ENCODE measurements at places on chromosomes 3 and 15.

DNA sequence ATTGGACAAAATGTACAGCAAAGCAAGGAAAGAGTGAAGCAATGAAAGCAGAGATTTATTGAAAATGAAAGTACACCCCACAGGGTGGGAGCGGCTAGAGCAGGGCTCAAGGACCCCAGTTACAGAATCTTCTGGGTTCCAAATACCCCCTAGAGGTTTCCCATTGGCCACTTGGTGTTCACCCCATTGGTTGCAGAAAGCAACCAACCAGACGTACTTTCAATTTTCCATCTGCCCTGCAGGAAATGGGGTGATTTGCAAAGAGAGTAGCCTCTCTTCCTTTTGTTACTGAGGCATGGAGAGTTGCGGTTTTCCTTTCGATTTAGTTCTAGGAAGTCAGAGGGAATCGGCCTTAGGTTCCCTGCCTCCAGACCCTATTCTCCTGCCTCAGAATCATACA is 2.4 kb downstream of the PML start:
- H3K4me3 ChIP-seq, result peak overlapping the region; percentile 85
- peaks cover 80% of the 10 kb centered on the region for H3K4me1 ChIP-seq
- no peaks in the 10 kb centered on the region for H3K27me3 ChIP-seq
- DNase-seq, result peak; percentile 44

- no peak overlapping the region for H3K27ac ChIP-seq
- no peak overlapping the region for H3K4me3 ChIP-seq
- no peaks in the 10 kb centered on the region for H3K27me3 ChIP-seq
- DNase-seq, result no peak
- no peaks in the 10 kb centered on the region for H3K36me3 ChIP-seq
Measured at GRCh38 chr15:29740692-29741311, 81.5 kb downstream of the TJP1 start.

DNA sequence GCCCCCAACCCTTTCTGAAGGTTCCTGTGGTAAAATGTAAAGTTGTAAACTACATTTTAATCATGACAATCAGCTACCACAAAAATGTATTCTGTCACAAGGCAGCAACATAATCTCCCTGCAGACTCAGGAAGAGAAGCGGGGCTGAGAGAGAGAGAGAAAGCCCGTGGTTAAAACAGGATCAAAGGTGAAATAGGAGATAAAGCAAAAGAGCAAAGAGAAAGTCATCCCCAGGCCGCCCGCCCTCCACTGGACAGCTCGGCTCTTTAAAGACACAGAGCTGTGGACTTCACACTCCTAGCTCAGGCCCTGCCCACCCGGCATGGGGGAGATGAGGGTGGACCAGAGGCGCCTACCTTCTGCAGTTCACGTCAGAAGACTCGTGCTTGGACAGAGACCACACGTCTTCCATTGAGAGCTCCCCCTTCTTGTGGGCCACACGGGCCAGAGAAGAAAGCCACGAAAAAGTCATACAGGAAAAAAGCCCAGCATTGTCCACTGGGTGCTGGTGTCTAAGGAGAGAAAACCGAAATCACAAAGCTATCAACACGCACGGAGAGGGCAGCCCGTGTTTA is 29.4 kb downstream of the ABCC5 start:
- no peaks in the 10 kb centered on the region for H3K4me1 ChIP-seq
- no peak overlapping the region for H3K27ac ChIP-seq
- peaks cover 39% of the 10 kb centered on the region for H3K36me3 ChIP-seq
- no peaks in the 10 kb centered on the region for H3K27me3 ChIP-seq
- no peak overlapping the region for H3K4me3 ChIP-seq

DNA sequence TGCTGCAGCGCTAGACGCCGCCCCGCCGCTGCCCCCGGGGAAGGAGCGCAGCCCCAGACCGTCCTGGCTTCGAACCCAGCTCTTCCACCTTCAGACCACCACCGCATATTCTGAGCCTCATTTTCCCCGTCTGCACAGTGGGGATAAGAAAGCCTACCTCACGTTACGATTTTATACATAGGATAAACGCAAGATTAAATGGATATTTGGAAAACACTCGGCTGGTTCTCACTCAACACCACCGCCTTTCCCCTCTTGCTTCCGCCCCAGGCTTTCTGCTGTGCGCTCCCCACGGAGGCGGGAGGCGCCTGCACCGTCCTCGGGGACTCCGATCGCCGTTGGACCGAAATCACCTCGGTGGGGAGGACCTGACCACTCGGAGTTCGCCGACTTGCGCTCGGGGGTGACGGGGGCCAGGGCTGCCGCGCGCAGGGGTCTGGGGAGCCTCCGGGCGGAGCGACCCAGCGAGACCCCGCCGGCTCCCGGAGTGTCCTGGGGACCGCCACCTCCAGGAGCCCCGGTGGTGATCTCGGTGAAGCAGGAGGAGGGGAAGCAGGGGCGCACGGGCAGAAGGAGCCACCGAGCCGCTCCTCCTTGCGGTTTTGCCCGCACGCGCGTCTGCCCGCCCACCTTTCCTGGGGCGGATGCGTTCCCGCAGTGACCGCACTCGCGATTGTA is 4.0 kb downstream of the FBXL22 start:
- H3K36me3 ChIP-seq, result no peaks in the 10 kb centered on the region
- peak overlapping the region; percentile 66 for H3K4me3 ChIP-seq
- H3K4me1 ChIP-seq, result peaks cover 78% of the 10 kb centered on the region
- DNase-seq, result no peak
- no peaks in the 10 kb centered on the region for H3K27me3 ChIP-seq

DNA sequence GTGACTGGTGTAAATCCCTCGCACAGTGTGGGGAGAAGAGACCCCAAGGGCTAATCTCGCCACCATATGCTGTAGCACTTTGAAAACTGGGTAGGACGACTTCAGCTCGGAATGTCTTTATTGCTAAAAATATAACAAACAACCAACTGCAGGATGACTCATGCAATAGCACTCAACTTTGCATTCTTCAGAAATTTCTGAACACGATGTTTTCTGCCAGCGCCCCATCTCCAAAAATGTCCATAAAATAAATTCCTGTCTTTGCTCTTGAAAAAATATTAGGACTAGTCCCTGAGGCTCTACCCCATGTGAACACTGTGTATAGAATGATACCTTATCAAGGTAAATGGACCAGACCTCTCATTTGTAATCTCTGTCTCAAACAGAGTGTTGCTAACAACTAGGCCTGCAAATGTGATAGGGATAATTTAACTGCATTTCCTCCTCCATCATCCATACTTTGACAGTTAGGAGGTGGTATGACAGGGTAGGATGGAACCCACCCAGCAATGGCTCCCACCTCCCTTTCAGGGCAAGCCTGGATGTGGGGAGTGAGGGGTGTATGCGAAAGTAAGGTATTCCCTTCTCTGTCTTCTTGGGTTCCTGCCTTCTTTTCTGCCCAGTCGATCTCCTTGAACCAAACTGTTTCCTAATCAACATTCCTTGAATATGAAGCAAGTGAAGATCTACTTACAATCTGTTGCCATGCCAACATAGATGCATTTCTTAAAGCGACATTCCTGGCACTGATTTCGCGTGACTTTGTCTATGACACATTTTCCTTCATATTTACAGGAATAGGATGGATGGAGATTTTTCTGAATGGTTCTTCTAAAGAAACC is 201.1 kb downstream of the NR1D2 start:
- H3K36me3 ChIP-seq, result peaks cover 21% of the 10 kb centered on the region
- peak overlapping the region; percentile 49 for H3K27ac ChIP-seq
- H3K4me3 ChIP-seq, result no peak overlapping the region
- peaks cover 19% of the 10 kb centered on the region for H3K4me1 ChIP-seq
- no peaks in the 10 kb centered on the region for H3K27me3 ChIP-seq
- no peak for DNase-seq

GRCh38 chr15:47720555-47720954 is 3.2 kb downstream of the SEMA6D start:
- DNase-seq, result no peak
- H3K4me1 ChIP-seq, result peaks cover 25% of the 10 kb centered on the region
- H3K27ac ChIP-seq, result no peak overlapping the region
- no peaks in the 10 kb centered on the region for H3K27me3 ChIP-seq

DNA sequence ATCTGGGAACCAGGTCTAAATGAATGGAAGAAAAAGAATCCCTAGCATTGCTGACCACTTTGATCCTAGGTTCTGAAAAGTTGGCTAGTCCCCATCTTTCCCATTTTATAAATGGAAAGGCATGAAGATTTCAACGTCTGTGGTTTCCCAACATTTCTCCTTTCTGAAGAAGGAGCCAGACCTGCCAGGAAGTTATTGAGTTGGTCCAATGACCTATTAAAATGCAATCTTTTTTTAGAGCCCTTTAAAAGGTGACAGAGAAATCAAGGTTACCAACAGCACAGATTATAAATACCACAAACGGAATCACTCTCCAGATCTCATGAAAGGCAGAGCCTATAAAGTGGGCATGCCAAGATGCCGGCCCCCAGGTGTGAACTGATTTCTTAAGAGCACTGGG is 505.6 kb upstream of the THBS1 start:
- no peak overlapping the region for H3K27ac ChIP-seq
- H3K27me3 ChIP-seq, result no peaks in the 10 kb centered on the region
- H3K4me1 ChIP-seq, result no peaks in the 10 kb centered on the region
- DNase-seq, result no peak

- H3K27ac ChIP-seq, result peak overlapping the region; percentile 39
- no peaks in the 10 kb centered on the region for H3K27me3 ChIP-seq
- DNase-seq, result no peak
Measured at GRCh38 chr3:4852780-4853748, 126.2 kb upstream of the BHLHE40 start.

- H3K27ac ChIP-seq, result no peak overlapping the region
- no peaks in the 10 kb centered on the region for H3K4me1 ChIP-seq
- no peak for DNase-seq
- H3K4me3 ChIP-seq, result no peak overlapping the region
Measured at GRCh38 chr15:29857221-29857789, 35.0 kb upstream of the TJP1 start.

DNA sequence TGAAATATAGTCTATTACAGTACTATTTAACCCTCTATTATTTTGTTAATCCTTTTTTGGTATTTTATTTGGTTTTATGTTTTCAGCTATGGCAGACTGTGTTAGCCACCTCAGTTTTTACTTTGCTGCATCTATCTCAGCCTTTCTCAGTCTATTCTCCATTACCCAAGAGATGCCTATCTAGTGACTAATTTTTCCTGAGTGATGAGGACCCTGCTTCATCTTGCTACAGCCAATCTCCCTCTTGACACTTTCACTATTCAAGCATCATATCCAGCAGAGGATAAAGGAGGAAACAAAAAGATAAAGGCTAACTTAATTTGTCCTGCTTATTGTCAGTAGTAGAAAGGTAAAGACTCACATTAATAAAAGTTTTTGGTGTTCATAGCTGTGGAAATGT is 141.8 kb upstream of the NECTIN3 start:
- DNase-seq, result no peak
- H3K27me3 ChIP-seq, result no peaks in the 10 kb centered on the region
- H3K36me3 ChIP-seq, result no peaks in the 10 kb centered on the region
- H3K27ac ChIP-seq, result no peak overlapping the region

DNA sequence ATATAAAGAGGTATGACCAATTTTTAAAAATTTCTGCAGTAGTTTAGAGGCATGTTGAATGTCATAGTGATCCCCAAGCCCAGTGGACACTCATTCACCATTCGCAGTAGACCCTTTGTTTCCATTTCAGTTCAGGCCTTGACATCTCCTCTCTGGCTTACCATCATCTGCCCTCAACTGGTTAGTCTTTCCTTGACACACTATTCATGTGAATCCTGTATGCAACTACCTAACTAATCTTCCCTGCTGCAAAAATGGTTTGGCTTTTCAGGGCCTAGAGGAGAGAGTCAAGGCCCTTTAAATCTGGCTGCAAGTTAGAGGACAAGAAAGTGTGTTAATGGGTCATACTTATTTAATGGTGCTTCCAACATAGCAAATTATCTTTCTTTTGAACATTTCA is 10.9 kb downstream of the APH1B start:
- no peak overlapping the region for H3K27ac ChIP-seq
- H3K36me3 ChIP-seq, result peaks cover 7% of the 10 kb centered on the region
- no peak overlapping the region for H3K4me3 ChIP-seq
- no peak for DNase-seq
- H3K27me3 ChIP-seq, result no peaks in the 10 kb centered on the region

DNA sequence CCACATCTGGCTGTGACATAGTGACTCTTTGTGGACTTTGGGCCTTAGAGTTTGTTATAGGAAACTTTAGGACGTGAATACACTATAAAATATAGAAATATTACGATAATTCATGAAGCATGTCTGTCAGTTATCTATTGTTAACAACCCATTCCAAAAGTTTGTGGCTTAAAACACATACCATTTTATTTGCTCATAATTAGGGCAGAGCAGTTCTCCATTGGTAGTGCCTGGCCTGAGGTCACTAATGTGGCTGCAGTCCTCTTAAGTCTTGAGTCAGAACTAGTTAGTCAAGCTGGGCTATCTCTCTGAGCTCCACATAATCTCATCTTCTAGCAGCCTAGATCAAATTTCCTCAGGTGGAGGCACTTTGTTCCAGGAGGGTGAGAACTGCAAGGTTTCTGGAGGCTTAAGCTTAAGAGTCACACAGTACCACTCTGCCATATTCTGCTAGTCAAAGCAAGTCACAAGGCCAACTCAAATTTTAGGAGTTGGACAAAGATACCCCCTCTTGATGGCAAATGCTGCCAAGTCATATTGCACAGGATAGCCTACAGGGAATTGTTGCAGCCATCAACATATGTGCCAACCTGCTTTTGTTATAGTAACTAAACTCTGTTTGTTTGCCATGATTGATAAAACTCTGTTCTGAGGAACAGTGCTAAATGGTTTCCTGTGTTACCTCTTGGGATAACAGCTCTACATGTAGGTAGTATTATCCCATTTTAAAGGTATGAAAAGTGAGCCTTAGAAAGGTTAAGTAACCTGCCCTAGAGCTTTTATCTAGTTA is 8.7 kb downstream of the ATXN7 start:
- no peak for DNase-seq
- no peaks in the 10 kb centered on the region for H3K36me3 ChIP-seq
- no peak overlapping the region for H3K4me3 ChIP-seq
- H3K4me1 ChIP-seq, result no peaks in the 10 kb centered on the region
- H3K27me3 ChIP-seq, result no peaks in the 10 kb centered on the region

- no peaks in the 10 kb centered on the region for H3K4me1 ChIP-seq
- no peak overlapping the region for H3K4me3 ChIP-seq
- H3K27ac ChIP-seq, result no peak overlapping the region
- H3K36me3 ChIP-seq, result no peaks in the 10 kb centered on the region
- H3K27me3 ChIP-seq, result no peaks in the 10 kb centered on the region
Measured at GRCh38 chr3:39592311-39593050, 125.0 kb downstream of the MOBP start.

- no peak overlapping the region for H3K27ac ChIP-seq
- peaks cover 98% of the 10 kb centered on the region for H3K4me1 ChIP-seq
- H3K27me3 ChIP-seq, result no peaks in the 10 kb centered on the region
- DNase-seq, result no peak
- H3K4me3 ChIP-seq, result no peak overlapping the region
Measured at GRCh38 chr3:71052716-71053115, 530.8 kb downstream of the FOXP1 start.

Data from heart right ventricle (tissue), 16 donors.